Stimulated activated naive CD4-positive, alpha-beta T cell (primary cell): ENCODE measurements at places on chromosomes 11 and 22.

DNA sequence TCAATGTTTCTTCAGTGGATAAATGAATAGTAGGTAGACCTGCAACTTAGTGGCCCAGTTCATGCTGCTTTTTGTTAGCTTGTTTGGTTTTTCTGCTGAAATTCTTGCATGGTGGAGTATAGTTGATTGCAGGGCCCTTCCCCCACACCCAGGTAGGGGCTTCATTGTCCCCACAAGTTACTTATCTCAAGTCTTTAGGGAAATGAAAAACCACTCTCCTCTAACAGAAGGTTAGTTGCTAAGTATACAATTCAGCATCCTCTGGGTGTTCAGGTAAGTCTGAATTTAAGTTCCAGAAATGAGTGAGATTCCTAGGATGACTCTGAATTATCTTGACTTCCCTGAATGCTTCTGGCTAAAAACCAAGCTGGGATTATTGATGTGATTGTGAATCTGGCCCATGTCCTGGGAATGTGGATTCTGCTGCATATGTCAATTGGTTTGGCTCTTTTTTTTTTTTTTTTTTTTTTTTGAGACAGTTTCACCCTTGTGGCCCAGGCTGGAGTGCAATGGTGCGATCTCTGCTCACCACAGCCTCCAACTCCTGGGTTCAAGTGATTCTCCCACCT is 40.3 kb downstream of the BCL2L13 start:
- DNase-seq = no peak

- no peak for DNase-seq
Observed at GRCh38 chr22:19546680-19547079, 22.5 kb upstream of the CLDN5 start.

DNA sequence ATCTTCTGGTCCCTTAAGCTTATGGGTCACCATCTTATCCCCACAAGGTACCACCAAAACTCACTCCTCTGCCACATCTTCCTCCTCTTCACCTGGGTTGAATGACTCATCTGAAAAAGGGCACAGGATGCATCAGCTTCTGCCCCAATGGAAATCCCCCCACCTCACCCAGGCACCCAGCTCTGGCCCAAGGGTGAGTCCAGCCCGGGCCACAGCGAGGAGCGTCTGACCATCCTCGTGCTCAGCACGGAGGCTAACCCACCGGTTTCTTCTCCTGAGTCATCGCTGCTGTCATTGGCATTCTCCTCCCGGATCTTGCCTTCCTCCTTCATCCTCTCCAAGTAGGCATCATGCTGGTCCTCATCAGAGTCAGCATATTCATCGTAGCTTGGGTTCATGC is 5.3 kb upstream of the TNKS1BP1 start:
- DNase-seq = no peak

GRCh38 chr11:123020968-123021367 is 39.3 kb upstream of the BSX start:
- DNase-seq = peak; percentile 3

- no peak for DNase-seq
Observed at GRCh38 chr11:7077101-7077500, 11.7 kb upstream of the RBMXL2 start.

GRCh38 chr22:48047722-48048500 is 1285.5 kb downstream of the TBC1D22A start:
- no peak for DNase-seq

- no peak for DNase-seq
Observed at GRCh38 chr11:92859156-92859690, 110.2 kb upstream of the MTNR1B start.

GRCh38 chr22:42065438-42066125 is 5.0 kb downstream of the NAGA start:
- DNase-seq = no peak

DNA sequence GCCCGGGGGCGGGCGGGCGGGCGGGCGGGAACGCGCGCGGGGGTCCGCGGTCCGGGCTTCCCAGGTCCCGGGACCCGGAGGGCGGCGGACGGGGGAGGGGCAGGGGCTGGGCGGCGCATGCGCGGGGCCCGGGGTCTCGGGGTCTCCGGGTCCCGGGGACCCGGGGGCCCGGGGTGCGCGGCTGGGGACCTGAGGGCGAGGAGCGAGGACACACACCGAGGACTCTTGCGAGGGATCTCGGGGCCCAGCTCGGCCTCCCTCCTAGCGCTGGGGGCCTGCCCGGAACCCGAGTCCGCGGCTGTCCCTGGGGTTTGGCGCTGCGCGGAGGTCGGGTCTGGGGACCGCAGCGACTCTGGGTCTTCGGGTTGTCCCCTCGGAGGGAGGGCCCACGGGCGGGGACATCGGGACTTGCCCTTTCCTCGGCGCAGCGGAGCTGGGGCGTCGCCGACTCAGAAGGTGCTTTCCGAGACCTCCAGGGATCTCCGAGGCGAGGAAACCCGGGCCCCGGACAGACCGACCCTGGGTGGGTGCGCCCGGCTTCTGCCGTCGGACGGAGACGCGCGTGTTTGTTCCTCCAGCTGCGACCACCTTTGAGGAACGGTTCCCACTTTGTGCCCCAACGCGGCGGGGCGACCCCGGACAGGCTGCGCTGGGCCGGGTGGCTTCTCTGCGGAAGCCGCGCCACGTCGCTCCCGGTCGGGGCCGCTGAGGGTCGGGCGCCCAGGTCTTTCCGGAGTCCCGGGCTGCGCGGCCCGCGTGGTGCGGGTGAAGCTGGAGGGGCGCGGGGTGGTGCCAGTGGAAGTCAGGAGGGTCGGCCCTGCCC is 540 bp downstream of the PPARA start:
- peak; percentile 37 for DNase-seq

- no peak for DNase-seq
Observed at GRCh38 chr11:119680541-119681360, 48.2 kb downstream of the NECTIN1 start.

GRCh38 chr11:73320763-73321603 is 12.9 kb downstream of the ARHGEF17 start:
- DNase-seq = no peak

- DNase-seq = no peak
Observed at GRCh38 chr11:83933008-83933407, 646.8 kb upstream of the CCDC90B start.

DNA sequence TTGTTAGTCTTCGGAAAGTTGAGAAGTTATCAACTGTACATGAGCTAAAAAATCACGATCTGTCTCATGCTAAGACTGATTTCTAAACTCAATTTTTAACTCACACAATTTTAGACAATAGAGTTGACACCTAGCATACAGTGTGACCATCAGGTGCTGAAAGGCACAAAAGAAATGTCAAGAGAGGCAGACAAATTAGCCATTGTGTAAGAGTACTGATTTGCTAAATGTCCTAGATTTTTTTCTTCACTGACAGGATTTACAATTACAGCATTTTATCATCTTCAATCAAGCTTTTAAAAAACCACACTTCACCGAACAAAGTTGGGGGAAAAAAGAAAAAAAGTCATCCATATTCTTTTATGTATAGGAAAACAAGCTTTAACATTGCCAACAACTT is 7.0 kb downstream of the LGR4 start:
- no peak for DNase-seq

DNA sequence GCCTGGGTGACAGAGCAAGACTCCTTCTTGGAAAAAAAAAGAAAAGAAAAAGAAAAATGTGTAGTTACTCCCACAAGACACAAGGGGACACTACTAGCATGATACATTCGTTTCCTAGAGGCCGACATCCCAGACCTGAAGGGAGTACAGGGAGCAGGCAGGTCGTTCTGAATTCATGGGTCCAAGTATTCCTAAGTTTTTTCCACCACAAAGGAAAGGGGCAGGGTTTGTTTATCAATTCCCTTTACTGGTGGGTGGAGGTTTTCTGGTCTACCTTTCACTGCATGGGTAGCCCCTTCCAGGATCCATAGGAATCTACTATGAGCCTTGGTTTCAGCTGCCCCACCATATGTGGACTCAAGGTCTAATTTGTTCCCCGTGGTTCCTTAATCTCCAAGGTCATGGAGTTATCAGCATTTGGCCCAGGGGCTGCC is 11.8 kb downstream of the TIGD3 start:
- DNase-seq = peak; percentile 60

- no peak for DNase-seq
Observed at GRCh38 chr11:119317592-119318239, 786 bp upstream of the MCAM start.

GRCh38 chr22:39845529-39845928 is 48.0 kb downstream of the ENTHD1 start:
- DNase-seq = no peak

DNA sequence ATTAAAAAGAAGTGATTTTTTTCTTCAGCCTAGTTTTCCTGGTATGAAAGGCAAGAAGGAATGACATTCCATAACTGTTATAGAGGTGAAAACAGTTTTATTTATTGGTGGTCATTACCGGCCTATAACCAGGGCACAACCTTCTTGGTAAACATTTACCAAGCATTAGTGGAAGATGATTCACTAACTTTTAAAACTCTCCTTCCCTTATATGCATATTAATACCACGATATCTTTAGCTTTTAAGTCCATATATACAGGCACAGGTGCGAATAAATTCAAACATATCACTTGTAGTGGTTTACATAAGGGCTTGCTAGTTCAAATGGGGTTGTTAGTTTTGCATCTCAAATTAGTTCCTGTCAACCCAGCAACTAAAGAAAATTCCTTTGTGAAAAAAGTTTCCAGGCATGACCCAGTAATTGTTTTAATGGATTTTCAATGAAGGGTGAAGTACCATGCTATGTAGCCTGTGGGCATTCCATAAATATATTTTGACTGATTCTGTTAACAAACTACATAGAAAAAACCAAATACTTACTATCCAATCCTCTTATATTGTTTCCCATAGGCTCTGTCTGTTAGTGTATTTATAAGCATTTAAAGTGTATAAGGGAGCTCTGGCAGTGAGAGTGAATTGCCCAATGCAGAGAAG is 30.6 kb upstream of the ROBO3 start:
- DNase-seq = no peak

DNA sequence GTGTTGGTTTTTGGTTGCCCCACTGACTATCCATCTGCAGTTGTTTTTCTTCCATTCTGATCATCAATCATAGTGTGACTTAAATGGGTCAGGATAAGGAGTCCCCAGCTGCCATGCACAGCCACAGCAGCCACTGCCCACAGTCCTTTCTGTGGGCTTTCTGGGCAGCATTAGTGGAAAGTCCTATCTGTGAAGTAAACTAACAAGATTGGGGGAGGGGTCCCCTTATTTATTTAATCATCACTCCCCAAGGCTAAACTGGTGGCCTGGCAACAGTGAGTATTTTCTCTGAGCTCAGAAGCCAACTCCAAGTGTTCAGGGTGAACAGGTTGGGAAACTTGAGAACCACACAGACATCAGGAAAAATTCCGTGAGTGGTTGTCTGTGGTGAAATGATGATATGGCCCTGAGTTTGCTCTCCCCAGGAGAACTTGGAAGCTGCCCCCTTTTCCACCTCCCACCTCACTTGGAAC is 145.0 kb downstream of the CCDC34 start:
- no peak for DNase-seq

DNA sequence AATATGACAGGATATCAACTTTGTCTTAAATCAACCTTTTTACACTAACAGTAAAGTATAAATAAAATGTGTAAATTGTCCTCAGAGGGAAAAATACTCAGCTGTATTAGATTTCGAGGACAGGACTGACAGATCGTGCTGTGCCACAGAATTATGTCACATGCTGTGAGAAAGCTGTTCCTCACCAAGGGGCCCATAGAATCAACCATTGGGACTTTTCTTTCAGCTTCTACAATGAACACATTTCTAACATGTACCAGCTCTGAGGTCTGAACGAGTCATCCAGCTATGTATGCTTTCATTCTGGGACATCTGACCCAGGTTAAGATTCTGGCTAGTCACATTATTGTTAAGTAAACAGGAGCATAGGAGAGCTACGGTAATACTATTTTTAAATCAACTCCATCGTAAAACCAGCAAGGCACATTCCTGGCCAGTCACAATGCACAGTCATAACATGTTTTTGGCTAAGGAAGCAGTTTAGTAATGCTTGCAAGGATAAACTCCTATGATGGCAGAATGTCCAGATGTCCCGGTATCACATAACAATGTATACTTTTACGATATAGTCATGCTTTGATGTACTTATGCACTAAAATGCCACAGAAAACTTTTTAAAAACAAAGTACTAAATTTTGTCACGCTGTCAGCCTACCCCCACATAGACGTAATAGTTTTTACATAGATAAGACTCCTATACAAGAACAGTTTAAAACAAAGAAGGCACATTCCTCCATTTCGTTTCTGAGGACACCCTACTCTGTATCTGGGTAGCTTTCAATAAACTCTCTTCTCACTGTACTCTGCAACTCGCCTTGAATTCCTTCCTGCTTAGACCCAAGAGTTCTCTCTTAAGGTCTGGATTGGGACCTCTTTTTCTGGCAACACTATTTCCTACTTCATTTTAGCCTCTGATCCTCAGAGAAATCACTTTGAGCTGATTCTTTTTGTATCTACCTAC is 27.4 kb downstream of the ZNF214 start:
- no peak for DNase-seq

DNA sequence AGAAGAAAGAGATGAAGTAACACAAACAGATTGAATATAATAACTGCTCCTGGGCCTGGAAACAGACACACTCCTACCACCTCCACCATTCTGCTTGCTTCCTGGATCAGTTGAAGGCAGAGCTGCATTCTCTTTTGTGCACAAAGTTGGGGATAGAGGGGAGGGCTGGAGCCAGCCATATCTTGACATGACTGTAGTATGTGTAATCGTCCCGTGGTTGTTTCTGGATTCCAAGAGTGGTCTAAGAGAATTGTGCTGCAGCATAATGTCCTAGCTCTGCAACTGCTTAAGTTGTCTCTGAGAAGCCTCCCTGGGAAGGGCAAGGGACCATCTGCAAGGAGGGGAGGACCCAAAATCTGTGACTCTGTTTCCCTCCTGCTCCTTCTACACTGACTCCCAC is 3.2 kb downstream of the CRY2 start:
- no peak for DNase-seq

- no peak for DNase-seq
Observed at GRCh38 chr11:27841023-27841422, 140.8 kb upstream of the BDNF start.

- DNase-seq = no peak
Observed at GRCh38 chr22:20583471-20583922, 76.1 kb downstream of the MED15 start.

DNA sequence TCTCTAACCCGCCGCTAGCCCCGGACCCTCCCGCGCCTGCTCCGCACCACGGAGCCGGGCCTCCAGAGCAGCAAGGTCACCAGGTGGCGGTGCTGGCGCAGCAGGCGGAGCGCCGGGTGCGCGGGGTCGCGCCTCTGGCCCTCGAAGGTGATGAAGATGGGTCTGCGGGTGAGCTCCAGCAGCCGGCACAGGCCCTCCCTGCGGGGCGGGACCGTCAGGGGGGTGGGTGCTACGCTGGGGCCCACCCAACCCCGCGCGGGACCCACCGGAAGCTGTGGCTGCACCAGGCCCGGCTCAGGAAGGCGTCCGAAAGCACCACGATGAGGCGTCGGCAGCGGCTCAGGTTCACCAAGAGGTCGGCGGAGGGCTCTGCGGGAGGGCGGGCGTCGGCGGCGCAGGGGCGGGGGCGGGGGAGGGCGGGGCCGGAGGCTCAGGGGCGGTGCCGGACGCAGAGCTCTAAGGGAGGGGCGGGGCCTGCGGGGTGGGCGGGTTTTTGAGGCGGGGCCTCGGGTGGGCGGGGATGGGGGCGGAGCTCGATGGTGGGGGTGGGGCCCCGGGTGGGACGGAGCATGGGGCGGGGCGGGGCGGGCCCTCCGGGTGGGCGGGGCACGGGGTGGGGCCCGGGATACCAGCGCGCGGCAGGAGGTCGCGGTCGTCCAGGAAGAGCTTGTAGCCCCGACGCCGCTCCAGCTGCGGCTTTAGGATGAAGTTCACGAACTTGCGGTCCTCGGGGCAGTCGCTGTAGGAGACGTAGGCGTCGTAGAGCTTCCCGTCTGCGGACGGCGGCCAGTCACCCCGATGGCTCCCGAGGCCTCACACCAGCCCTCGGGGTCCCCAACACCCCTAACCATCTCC is 7.8 kb downstream of the SIGIRR start:
- DNase-seq = peak; percentile 94
